ENCODE measurements at places on chromosomes 12 and 14.

DNA sequence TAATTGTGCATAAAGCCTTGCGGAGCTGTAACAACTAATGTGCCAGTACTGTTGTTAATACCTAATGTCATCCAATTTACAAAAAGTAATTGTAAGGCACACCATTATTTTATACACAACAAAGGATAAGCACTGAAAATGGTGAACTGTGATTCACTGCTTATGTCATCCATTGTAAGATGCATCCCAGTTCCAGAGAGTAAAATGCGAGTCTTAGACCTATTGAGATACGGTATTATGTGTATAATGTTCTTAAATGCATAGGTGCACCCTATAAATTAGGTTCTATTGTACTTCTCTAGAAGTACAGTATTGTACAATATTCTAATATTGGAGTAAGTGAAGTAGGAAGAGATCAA is 406 bp downstream of the PARP2 start:
- DNase-seq = no peak

- DNase-seq = no peak
Measured at GRCh38 chr12:4477129-4477528, 31.5 kb upstream of the FGF6 start.

DNA sequence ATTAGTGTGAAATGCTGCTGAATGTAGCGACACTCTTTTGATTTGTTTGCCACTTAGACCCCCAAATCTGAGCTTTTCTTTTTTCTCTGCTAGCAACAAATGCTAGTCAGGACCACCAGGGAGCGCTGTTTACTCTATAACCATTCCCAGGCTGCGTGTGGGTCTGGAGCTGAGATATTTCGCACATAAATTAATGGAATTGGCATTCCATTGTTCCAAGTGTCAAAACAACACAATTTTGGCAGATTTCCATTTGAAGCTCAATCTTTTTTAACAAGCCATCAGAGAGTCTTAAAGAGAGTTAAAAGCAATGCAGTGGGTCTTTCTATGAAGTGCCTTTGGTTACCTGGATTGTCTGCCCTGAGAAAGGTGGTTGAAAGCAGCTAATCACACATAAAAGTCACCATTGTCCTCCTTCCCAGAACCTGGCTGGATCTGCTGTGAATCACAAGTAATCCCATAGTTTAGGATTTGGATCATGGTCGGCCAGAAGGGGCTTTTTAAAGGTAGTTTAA is 7.4 kb upstream of the TMEM132C start:
- DNase-seq = no peak

- DNase-seq = no peak
Measured at GRCh38 chr12:29398495-29398894, 17.5 kb upstream of the ERGIC2 start.

GRCh38 chr12:31965090-31965489 is 5.9 kb downstream of the RESF1 start:
- no peak for DNase-seq

DNA sequence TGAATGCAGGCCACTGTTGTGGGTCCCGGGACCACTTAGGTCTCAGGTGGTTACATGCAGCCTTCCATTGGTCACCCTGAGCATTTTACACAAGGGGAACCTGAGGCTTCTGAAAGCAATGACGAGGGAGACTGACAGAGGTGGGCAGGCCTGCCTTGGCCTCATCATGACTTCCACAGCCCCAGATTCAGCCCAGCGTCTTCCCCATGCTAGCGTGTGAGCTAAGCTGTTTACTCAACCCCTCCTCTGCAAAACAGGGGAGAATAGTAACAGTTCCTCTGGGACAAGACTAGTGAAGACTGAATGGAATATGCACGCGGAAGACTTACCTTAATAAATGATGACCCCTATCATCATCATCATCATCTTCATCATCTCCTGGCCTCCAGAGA is 46.8 kb downstream of the VWF start:
- no peak for DNase-seq

DNA sequence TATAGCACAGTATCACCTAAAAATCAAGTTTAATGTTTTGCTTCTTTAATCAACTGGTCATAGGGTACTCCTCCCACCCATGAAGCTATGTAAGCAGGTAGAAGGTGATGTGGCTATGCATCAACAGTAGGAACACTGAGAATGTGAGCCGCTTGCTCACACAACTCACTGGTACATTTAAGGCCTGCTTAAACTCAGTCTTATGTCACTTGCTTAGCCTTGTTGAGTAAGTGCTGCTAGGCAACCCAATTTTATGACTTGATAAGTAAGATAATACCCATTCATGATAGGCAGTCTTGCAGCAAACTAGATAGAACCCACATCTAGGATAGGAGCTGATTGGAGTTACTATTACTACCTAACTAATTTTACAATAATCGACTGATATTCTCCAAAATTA is 70.0 kb upstream of the BMP4 start:
- no peak for DNase-seq

- DNase-seq = no peak
Measured at GRCh38 chr12:87618199-87618598, 411.0 kb downstream of the C12orf50 start.

- no peak for DNase-seq
Measured at GRCh38 chr12:82565966-82566365, 120.7 kb upstream of the TMTC2 start.

GRCh38 chr14:100566119-100566518 is 21.1 kb downstream of the BEGAIN start:
- no peak for DNase-seq

DNA sequence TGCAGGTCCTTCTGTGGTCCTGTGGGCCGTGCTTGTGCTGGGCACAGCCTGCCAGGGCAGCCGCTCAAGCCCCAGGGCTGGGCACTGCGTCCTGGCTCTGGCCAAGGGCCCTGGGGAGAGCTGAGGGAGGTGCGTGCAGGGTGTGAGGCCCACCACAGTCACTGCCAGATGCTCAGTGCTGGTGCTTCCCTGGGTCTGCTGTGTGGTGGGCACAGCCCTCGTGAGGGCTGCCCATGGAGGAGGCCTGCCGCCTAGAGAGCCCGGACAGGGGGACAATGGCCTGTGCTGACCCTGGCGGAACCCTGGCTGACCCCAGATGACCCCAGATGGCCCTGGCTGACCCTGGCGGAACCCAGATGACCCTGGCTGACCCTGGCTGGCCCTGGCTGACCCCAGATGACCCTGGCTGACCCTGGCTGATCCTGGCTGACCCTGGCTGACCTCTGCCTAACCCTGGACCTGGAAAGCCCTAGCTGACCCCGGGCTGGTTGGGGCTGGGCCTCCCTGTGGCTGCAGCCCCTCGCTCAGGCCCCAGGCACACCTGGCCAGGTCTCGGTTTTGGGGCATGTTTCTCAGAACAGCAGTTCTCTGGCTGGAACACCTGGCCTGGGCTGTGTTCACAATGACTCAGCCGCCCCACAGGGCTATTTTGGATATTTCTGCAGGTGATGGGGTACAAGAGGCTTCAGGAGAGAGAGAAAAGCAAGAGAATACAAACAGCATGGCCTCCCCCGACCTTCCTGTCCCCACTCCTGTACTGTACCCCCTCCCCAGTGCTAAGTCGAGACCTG is 55.4 kb downstream of the TMEM121 start:
- DNase-seq = no peak

DNA sequence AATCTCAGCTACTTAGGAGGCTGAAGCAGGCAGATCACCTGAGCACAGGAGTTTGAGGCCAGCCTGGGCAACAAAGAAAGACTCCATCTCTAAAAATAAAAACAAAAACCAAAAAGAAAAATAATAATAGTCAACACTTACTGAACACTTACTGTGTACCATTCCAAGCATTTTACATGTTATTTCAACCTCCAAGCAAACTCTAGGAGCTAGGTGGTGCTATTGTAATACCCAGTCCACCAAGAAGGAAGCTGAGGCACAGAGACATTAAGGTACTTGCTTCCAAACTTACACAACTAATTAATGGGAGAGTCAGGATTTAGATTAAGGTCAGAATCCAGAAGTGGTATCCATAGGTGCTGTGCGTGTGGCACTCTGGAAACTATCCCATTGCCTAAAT is 13.7 kb upstream of the OR6J1 start:
- DNase-seq = no peak

DNA sequence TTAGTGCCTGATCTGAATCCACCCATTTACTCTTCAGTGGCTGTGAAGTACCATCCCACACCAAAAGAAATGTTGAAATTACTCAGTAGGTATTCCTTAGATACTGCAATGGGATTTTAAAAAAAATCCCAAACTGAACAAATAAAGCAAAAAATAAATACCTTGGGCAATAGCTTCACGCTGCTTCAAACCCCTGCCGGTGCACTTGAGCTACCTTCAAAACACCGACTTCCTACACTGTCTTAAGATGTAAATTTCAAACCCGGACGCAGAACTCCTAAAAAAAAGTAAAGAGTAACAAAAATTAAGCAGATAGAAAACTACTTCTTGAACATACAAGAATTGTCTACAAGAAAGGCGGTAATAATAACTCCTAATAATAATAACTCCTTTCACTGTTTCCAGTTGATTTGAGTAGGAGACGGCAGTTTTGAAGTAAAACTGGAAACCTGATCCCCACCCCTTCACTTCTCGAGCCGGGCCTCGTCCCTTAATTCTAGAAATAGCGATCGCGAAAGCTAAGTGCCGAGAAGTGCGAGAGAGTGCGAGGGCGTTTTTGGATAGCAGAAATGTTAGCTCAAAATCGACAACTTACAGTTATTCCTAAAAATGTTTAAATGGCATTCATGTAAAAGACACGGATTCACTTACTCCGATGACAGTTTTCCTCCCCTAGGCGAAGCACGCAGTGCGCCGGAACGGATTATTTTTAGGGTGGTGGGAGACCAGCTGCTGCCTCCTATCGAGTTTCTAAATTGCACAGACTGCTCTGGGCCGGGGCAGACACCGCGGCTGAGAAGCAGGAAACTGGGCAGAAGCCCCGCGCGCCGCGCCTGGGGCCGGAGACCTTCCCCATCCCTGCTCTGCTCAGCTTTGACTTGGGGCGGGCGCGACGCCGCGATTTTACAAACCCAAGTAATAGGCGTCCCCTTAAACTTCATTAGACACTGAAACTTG is at the start of gene ABCC9:
ABCC9 (minus strand) TSS at position 878 of the 957 bp plus-strand sequence. CDS start 4,752 bp downstream, outside the sequence.
- no peak for DNase-seq

GRCh38 chr12:44054281-44054680 is 218.4 kb downstream of the TMEM117 start:
- no peak for DNase-seq

DNA sequence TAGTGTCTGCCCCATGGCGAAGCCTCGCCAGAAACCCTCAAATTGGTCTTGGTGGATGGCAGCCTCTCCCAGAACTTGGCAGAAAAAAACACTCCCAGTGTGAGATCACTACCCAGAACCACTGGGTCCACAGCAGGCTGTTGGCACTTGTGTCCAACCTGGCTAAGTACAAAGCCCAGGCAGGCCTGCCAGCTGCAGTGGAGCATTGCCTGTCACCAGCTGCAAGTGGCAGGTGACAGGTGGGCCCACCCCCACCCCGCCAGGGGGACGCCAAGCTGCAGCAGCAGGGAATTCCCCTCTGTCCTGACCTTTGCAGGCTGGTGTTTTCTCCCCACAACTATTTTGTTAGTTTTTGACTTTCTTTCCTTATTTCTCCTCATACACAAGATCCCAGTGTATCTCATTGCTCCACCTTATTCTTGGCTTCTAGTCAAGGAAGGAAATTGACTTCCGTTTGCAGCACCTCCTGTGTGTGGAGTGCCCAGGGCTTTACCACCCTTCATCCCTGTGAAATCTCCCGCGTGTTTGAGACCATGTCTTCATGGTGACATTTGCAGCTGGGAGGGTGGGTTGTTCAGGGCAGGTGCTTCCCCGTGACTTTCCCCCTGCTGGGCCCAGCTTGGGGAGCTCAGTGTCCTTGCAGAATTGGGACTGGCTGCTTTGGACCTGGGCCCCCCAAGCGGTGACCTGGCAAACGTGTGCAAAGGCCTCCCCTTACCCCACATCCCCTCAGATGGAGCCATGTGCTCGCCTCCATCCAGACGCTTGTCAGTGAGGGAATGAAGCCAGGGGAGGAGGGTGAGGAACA is 73.8 kb upstream of the RIN3 start:
- no peak for DNase-seq

DNA sequence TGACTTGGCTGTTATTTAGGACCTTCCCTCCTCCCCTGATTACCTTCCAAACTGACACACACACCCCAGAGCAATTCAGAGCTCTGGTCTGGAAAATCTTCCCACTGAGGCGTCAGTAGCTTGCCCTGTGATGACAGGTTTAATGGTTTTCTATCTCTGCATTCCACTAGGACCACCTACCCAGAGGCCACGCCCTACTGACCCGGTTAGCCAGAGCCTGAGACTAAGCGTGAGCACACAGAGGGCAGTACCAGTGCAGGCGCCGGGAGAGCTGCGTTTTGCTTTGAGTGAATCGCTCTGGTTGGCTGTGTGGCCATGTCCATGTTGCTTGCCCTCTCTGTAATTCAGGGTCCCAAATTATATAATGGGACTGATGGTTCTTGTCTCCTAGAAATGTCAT is 36.2 kb upstream of the ATP2A2 start:
- DNase-seq = no peak

DNA sequence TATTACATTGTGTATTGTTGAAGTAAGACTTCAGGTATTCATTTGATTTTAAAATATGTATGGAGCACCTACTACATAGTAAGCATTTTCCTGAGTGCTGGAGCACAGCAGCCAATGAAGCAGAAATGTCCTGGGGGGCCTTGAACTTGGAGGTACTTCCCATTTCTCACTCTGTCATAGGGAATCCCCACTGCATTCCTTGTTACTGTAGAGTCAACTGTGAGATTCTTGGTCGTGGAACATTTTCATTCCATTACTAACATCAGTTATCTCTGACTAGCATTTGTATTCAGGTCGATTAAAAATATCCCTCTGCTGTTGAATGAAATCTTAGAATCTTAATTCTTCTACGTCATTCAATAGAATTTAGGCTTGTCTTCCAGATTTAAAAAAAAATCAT is 66.7 kb downstream of the PDE3A start:
- DNase-seq = no peak

- DNase-seq = no peak
Measured at GRCh38 chr12:66598079-66598478, 80.8 kb downstream of the GRIP1 start.

DNA sequence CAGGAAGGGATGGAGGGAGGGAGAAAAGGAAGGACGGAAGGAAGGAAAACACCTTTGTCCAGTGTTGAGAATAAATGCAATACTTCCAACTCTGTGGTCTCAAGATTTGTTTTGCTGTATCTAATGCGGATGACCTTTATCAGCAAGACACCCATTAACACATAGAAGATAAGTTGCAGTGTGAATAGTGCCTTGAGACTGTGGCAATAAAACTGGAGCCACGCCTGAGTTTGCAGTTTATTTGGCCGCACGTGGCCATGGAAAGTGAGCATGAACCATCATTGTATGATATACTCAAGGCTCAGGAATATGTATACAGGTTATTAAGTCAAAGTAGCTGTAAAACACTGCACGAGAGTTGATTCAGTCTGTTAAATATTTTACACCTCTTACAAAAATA is 113.6 kb upstream of the EEA1 start:
- DNase-seq = no peak

- DNase-seq = no peak
Measured at GRCh38 chr12:118743896-118744700, 237.2 kb upstream of the SRRM4 start.

DNA sequence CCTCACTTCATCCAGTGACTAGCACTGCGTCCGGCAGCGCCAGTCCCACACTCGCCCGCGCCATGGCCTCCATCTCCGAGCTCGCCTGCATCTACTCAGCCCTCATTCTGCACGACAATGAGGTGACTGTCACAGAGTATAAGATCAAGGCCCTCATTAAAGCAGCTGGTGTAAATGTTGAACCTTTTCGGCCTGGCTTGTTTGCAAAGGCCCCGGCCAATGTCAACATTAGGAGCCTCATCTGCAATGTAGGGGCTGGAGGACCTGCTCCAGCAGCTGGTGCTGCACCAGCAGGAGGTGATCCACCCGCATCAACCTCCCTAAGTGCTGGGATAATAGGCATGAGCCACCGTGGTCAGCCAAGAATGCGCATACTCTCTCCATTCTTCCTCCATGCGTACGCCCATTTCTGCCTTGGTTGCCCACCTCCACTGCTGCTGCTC is 59.9 kb downstream of the IRF2BPL start:
- no peak for DNase-seq
